ENCODE measurements at places on chromosomes 7 and 10.

GRCh38 chr7:114901771-114902170 lies 20.1 kb upstream of the MDFIC start:
- DNase-seq, result no peak

DNA sequence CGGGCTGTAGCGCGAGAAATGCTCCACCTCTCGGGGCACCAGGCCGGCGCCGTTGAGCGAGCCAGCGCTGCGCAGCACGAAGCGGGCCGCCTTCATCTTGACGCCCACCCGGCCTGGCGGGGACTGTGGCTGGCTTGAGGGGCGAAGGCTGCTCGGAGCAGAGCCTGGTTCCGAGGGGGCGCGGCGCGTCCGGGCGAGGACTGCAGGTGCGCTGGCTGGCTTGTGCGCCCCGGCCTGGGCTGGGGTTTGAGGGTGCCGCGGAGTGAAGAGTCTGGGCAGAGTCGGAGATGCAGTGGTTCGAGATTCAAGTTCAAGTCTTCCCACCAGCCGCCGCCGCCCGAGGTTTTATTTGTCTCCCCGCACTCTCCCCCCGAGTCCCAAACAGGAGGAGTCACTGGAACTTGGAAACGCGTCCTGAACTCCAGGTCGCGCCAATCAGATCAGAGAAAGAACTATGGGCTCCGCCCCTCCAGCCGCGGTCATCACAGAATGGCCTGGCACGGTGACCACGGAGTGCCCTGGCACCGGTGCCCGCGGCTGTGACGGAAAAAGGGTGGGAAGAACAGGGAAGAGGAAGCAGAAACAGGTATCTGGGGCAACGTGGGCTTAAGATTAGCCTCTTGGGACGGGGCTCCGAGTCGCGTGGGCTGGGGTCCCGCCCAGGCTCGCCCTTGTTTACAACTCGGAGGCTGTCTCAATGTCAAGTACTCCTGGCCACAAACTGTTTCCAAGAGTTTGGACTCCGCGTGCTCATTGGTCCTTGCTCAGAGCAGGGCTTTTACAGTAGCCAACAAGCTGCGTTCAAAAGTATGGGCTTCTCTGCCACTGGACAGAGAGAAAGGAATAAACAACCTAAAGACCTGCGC lies at the start of gene PDK4:
PDK4 (minus strand) TSS at position 319 of the 866 bp plus-strand sequence; CDS start at position 96, 223 bp downstream.
- DNase-seq, result no peak

DNA sequence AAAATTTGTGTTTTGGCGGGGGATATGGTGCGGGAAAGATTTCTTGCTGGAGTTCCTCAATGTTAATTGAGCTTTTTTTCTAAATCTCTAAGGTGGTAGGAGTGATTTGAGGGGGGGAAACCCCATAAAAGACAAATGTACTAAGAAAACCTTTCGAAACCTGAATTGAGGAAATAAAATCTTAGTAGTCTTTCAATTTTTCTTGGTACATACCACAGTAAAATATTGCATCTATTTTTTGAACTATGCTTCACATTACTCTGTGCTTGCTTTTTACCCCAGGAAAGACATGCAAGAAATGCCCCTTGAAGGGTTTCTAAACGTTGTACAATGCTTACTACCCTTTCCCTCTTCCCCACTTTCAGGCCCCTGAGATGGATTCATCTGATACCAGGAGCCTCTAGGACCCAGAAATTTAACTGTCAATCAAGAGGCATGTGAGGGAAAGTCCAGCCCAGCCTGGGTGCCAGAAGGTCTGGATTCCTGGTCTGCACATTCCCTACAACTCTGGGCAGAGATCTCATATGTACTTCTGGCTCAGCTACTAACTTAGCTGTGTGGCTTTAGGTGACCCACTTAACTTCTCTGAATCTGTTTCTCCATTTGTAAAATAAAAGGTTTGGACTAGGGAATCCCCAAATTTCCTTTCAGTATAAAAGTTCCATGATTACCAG lies 5.8 kb upstream of the PDCD4 start:
- no peak for DNase-seq

- no peak for DNase-seq
Observed at GRCh38 chr10:34254596-34254995, 560.5 kb downstream of the PARD3 start.

DNA sequence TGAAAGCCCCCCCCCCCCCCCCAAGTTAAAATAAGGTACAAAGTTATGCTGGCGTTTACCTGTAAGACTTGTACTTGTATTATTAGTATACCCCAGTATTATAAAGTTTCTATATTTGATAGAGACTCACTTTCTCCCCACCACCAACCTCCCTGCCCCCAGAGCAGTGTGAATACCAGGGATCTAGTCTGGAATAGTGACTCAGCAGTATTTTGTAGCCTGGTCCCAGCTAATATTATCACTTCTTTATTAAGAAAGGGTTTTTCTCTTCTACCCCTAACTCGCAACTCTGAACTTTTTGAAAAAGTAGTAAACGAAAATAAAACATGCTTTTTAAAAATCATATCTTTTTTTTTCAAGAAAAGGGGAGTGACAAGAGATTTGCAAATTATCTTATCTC lies 26.7 kb downstream of the GLI3 start:
- DNase-seq, result no peak

- no peak for DNase-seq
Observed at GRCh38 chr10:4265964-4266363, 481.0 kb upstream of the KLF6 start.

DNA sequence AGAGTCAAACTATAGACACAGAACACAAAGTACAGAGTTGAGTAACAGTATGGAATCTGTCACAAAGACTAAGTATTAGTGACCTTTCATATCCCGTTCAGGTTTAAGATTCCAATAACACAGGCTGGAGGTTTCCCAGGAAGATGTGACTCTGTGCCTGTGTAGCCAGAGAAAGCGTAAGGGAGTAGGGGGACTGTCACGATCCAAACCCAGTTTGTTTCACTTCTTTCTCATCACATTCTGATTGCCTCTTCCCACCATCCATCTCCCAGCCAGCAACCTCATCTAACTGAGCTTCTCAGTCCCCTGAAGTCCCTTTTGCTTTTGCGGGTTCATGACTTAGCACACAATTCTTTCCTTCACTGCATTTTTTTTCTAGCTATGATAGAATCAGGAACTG lies 76.4 kb upstream of the NPVF start:
- DNase-seq, result no peak

GRCh38 chr10:74194999-74195398 lies 44.0 kb downstream of the ADK start:
- DNase-seq, result no peak

GRCh38 chr10:1782841-1783240 lies 45.5 kb upstream of the ADARB2 start:
- no peak for DNase-seq

All from activated CD4-positive, alpha-beta T cell treated with anti-CD3 and anti-CD28 coated beads, Interleukin-2, amount 10 ng/mL, durations not matched to agents 7 days and 5 days (primary cell).